ENCODE measurements at places on chromosomes 16 and 17.

DNA sequence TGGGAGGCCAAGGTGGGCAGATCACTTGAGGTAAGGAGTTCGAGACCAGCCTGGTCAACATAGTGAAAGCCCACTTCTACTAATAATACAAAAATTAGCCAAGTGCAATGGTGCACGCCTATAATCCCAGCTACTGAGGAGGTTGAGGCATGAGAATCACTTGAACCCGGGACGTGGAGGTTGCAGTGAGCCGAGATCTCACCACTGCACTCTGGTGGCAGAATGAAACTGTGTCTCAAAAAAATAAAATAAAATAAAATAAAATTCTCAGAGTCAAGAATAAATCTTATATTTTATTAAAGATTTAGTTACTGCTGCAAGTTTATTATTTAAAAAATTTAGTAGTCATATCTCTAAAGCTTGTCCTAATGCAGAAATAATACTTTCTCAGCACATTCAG lies 29.7 kb downstream of the ARL4D start:
- DNase-seq: no peak

DNA sequence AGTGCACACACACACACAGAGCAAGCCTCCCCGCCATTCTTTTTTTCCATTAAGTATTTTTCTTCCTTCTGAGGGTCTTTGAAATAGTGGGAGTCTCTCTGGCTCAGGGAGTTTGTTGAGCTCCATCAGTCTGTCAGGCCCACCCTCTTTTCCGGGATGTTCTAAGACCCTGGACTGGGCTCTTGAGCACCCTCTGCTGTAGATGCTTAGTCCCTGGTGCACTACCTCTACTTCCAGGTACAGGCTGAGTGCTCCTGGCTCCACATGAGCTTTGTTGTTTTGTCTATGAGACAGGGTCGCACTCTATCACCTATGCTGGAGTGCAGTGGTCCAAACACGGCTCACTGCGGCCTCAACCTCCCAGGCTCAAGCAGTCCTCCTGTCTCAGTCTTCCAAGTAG lies 20.7 kb downstream of the LIMD2 start:
- no peak for DNase-seq

GRCh38 chr16:81843683-81844082 lies 64.6 kb downstream of the PLCG2 start:
- DNase-seq: no peak

- no peak for DNase-seq
Observed at GRCh38 chr17:74739227-74739831, 2.3 kb downstream of the RAB37 start.

DNA sequence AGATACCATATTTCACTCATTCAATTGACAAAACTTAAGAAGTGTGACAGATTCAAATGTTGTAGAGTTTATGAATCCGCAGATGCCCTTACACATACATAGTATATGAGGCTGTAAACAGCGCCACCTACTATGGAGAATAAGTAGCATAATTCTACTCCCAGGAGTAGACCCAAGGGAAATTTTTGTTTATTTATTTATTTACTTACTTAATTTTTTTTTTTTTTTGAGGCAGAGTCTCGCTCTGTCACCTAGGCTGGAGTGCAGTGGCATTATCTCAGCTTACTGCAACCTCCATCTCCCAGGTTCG lies 35.5 kb downstream of the GAN start:
- DNase-seq: no peak

- no peak for DNase-seq
Observed at GRCh38 chr17:77190576-77190975, 49.8 kb downstream of the SEC14L1 start.

GRCh38 chr17:38906460-38907228 lies 18.8 kb upstream of the LASP1NB start:
- DNase-seq: no peak

GRCh38 chr17:81191116-81191515 lies 25.1 kb upstream of the AATK start:
- DNase-seq: no peak

DNA sequence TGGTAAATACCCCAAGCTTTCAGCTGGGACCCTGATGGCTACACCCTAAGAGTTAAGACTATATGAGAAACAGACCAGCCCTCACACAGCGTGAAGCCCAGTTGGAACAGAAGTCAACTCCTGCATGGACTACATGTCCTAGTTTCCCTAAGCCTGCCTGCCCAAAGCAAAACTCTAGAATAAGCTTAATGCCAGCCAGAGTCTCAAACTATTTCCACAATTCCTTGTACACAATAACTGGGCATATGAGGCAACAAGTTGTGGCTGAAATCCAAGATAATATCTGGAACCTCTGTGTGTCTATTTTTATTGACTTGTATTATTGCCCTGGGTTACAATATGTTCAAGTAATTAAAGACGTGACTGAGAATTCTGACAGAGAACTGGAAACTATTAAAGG lies 19.4 kb downstream of the MYH10 start:
- DNase-seq: no peak

GRCh38 chr17:43613917-43614316 lies 47.8 kb downstream of the MEOX1 start:
- DNase-seq: no peak

GRCh38 chr17:2931876-2932275 lies 131.5 kb downstream of the OR1D5 start:
- DNase-seq: no peak

GRCh38 chr17:4587803-4588202 lies 3.5 kb downstream of the SMTNL2 start:
- no peak for DNase-seq

DNA sequence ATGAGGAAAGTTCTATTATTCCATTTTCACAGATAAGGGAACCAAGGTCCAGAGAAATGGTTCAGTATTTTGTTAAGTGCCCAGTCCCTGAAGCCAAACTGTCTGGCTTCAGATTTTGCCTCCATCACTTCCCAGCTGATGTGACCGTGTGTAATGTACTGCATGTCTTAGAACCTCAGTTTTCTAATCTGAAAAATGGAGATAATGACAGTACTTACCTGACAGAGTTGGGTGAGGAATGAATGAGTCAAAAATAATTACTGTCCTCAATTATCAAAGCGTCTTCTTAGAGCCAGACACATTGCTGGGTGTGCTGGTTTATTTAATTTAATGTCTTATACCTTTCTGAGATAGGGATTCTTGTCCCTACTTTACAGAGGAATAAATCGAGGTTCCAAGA lies 6.7 kb downstream of the ZNF668 start:
- DNase-seq: no peak

All from stimulated activated CD8-positive, alpha-beta memory T cell treated with anti-CD3 and anti-CD28 coated beads, Interleukin-15, amount 100 ng/mL, for 4 hours (primary cell).